ENCODE measurements at places on chromosomes 2 and 18.

DNA sequence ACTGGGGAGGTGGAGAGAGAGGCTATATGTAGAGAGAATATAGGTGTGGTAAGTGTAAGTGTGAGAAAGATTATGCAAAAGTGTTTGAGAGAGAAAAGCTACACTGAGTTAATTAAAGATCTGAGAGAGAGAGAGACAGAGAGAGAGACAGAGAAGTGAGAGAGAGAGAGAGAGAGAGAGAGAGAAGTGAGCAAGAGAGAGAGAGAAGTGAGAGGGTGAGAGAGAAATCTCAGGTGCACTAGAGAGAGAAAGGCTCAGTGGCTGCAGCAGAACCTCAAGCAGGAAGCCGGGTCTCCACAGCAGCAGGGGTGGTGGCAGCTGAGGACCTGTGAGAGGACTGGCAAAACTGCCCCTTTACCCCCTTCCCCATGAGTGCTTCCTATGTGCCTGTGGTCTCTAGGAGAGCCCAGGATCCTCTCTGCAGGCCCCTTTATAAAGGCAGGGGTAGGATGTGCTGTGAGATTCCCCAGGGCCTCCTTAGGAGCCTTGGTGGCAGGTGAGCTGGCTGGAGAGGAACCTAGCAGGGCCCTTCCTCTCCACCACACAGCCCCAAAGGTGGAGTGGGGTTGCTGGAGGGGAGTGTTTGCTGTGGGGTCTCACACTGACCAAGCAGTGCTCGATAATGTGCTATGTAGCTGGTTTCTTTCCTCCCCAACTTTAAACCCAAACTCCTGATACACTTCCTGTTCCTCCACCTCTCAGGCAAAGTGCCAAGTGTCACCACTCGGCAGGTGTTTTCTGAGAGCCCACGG is 52.6 kb downstream of the SLC4A5 start:
- DNase-seq = no peak

GRCh38 chr18:40907842-40908241 is 1047.2 kb upstream of the PIK3C3 start:
- no peak for DNase-seq

- DNase-seq = no peak
Observed at GRCh38 chr2:235105821-235106359, 154.1 kb downstream of the SH3BP4 start.

DNA sequence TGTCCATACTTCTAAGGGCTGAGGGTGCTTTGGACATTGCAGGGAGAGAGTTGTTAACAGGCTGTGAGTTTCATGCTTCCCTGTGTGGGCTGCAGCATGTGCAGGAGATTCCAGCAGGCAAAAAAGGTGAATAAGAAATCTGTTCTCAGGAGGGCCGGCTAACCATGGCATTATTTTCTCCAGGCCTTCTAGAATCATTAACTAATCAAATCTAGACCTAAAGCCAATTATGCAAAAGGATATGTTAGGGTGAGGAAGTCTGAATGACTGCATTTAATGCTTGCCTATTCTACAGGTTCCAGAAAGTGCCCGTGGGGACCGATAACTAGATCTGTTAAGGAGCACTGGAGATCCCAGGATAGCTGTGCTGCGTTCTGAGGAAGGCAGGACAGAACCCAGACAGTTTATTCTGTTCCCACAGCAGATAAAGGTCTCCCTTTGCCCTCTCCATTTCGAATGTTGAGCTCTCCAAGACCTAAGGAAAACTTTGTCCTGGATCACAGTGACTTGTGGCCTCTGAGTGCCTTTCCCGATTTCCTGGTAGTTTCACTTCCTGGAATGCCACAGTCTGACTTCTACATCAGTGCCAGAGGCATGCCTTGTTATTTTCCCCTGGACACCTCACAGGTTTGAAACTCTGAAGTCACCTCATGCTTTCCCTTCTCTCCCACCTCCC is 50.0 kb upstream of the ZFP36L2 start:
- DNase-seq = no peak

DNA sequence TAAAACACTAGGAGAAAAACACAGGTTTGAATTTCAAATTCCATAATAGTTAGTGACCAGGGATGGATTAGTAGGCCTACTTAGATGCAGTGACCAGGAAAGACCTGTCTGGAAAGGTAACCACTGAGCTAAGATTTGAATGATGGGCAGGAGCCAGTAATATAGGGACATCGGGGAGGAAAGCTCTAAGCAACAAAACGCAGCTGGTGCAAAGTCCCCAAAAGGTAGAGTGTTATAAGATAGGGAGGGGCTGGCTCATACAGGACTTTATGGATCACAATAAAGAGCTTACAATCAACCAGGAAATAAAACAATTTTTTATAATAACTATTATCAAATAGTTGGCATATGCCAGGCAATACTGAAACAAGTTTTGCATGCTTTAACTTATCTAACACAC is 849.4 kb downstream of the LRRTM4 start:
- no peak for DNase-seq

- DNase-seq = peak; percentile 5
Observed at GRCh38 chr2:223460774-223461211, 141.4 kb downstream of the SCG2 start.

DNA sequence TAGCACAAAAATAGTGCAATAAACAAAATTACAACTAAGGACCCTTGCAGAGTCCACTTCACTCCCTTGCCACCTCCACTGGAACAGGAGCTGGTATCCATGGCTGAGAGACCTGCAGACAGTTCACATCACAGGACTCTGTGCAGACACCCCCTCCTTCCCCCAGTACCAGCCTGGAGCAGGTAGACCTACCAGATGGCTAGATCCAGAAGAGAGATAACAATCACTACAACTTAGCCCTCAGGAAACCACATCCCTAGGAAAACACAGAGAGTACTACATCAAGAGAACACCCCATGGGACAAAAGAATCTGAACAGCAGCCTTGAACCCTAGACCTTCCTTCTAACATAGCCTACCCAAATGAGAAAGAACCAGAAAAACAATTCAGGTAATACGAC is 49.8 kb downstream of the FBXO15 start:
- no peak for DNase-seq

GRCh38 chr2:83747141-83747540 is 711.9 kb downstream of the SUCLG1 start:
- DNase-seq = no peak

DNA sequence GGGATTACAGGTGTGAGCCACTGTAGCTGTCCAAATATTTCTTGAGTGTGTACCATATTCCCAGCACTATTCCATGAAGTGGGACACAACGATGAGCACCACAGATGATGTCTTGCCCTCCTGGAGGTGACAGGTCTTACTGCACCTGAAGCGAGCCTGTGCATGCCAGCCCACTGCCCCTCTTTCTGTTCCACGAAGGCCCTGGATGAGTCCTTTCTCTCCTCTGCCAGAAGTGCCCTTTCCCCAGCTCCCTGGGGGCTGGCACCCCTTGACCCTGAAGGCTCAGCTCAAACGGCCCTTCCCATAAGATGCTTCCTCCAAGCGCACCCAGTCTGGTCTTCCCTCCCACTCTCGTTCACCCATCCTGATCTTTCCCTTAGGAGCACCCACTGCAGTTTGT is 5.5 kb downstream of the ATP6V1B1 start:
- DNase-seq = no peak

DNA sequence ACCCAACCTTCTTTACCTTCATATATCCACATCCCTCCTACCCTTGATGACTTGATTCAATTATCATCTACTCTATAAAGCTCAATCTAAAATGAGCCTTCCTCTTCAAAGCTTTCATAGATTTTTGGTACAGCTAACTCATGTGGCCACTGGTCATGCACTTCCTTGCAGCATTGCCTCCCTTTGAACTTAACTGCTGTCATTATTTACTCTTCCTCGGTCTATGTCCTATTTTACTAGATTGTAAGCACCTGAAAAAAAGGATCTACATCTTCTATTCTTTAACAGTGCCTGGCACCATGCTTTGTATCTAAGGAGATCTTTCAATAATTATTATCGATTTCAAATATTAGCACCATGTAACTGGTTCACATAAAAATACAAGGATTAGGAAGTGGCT is 30.6 kb downstream of the MDH1 start:
- DNase-seq = no peak

- DNase-seq = no peak
Observed at GRCh38 chr2:158637357-158637756, 157.8 kb upstream of the DAPL1 start.

- no peak for DNase-seq
Observed at GRCh38 chr2:160911258-160911657, 249.0 kb upstream of the TANK start.

DNA sequence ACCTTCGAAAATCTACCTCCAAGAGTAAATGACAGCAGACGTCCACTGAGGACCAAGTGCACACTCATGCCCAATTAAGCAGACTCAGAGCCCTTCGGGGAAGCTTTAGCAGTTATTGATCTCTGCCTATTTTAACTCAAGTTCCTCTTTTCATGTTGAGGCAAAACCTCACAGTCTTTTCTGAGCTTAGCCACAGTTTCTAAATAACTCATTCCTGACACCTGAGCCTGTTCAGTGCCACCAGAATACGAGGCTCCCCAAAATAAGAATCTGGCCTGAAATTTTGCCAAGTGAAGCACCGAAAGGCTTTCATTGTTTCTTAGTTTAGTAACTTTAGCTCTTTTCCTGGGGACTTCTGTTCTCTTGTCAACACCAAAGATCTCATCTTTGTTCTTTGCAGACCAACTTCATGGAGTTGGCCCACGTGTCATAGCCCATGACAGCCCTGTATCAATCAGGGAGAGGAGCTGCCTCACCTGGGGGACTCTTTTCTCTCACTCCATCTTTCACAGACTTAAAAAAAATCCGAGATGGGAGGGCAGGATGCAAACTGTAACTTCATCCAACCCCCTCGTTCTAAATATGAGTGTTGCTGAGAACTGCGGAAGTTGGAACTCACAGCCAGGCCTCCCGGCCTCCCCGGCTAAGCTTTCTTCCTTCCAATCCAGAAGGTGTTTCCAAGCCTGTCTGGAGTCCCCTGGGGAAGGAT is 22.2 kb downstream of the INPP5D start:
- peak; percentile 83 for DNase-seq

GRCh38 chr2:236164925-236165841 is 3.0 kb downstream of the GBX2 start:
- DNase-seq = no peak

GRCh38 chr2:162234620-162235462 is 8.4 kb downstream of the FAP start:
- DNase-seq = no peak

DNA sequence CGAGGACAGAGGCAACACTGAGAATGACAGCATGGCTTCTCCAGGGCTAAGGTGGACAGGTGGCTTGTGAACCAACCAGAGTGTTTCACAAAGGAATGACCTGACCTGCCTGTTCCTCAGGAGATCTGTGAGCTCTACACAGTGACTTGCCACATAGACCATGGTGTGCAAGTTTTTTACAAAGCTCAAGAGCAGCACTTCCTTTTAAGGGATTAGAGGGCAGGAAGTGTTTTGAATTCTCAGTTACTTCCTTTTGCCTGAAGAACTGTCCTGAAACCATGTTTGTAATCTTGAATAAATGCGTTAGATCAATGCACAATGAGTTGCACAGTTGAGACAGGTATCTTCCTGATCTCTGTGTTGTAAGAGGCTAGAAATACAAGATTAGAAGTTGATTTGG is 421.9 kb downstream of the THSD7B start:
- no peak for DNase-seq

- DNase-seq = no peak
Observed at GRCh38 chr2:205047273-205047839, 502.1 kb downstream of the PARD3B start.

DNA sequence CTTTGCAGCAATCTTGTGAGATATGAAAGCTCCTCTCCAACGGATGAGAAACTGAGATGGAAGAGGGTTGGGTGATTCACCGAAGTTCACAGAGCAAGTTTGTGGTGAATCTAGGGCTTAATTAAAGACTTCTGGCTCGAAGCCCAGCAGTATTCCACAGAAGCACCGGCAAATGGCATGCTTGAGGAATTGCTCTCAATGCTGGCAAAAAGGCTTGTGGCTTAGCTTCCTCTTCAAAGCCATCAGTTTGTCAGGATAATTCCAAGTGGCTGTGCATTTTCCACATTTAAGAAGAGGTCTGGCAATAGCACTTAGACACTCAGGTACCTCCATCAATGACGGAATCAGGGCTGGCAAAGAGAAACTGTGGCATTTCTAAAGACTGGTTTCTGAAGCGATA is 98.7 kb upstream of the SLC66A3 start:
- DNase-seq = no peak

GRCh38 chr2:237663517-237664110 is 36.2 kb downstream of the LRRFIP1 start:
- DNase-seq = no peak

GRCh38 chr2:99261242-99261641 is 5.8 kb upstream of the LYG2 start:
- no peak for DNase-seq

DNA sequence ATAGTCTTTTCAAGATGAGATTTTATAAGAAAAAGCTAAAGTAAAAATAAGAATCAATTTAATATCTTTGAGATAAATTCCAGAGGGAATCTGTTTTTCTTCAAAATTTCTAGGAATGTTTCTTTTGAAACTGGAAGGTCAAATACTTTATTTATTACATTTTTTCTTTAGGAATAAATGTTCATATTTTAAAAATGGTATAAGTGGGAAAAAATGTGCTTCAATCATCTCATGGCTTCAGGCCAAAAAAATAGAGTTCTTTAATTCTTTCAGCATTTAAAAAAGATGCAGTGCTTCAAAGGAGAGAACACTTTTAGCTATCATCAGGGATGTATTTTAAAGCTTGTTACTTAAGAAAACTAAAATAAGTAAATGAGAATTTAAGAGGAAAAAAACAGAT is 110.6 kb downstream of the NEB start:
- DNase-seq = no peak

GRCh38 chr2:158049129-158049855 is 52.4 kb upstream of the UPP2 start:
- DNase-seq = no peak

- no peak for DNase-seq
Observed at GRCh38 chr18:65751155-65752085, 608 bp downstream of the CDH7 start.

- DNase-seq = no peak
Observed at GRCh38 chr2:166491461-166491860, 2.6 kb downstream of the SCN7A start.

DNA sequence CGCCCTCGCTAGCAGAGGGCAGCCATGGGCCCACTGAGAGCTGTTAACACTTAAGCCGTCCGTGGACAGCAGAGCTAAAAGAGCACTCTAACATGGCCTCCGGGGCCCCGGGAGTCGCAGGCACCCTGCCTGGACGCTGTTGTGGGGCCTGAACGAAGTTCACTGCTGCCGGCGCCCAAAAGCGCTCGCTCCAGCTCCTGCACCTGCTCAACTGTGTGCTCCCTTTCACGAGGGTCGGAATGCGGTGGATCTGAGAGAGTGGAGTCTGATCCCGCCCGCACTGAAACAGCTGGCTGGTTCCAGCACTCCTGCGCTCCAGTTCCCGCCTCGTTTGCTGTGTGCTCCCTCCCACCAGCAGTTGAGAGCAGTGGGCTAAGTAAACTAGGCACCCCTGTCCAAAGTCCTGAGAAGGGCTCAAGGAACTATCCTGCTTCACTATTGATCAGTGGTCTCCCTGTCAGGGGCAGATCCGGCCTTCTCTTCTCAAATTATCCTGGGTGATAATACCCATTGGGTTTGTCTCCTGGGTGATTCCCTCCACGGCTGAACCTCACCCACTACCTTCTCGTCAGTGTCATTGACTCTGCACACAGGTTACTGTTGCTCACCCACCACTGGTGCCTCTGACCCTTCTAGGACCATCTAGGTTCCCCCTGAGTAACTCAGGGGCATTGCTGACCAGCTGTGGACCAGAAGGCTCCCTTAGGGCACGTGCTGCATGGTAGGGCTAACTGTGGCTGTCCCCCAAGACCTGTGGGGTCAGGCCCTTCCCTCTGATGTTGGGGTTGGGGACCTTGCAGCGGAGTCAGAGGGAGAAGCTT is 23.5 kb downstream of the B3GNT7 start:
- no peak for DNase-seq
